Hippocampal formation (tissue), 2 donors: ENCODE measurements at places on chromosomes 12 and 14.

- no peak for DNase-seq
These were observed 5.6 kb downstream of the CNOT2 start for GRCh38 chr12:70248876-70249275.

GRCh38 chr12:13176256-13176655 lies 20.3 kb upstream of the EMP1 start:
- DNase-seq: no peak

GRCh38 chr12:111454716-111455447 lies 49.2 kb downstream of the SH2B3 start:
- DNase-seq: no peak

DNA sequence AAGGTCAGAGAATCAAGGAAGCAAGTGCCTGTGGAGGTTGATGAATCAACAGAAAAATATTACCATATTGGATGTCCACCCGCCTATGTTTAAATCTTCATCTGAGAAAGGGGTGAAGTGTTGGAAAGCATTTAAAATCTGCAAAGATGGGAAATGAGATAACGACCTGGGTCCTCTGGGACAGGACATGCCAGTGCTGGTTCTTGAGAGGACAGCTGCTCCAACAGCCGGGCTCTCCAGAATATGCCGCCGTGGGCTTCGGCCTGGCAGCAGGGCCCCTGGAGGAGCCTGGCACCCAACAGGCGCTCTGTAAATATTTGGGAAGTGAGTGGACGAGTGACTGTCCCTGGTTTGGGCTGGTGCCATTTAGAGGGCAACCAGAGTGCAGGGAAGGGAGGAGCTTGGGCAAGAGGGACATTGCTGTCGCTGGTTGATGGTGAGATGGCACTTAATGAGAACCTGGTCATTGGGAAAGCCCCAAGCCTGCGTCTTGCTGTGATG lies 129.9 kb downstream of the KCNA5 start:
- DNase-seq: no peak

GRCh38 chr14:67533754-67534085 lies 630 bp downstream of the PLEKHH1 start:
- DNase-seq: no peak

- DNase-seq: no peak
These were observed 979.0 kb downstream of the TMEM121 start for GRCh38 chr14:106505366-106505765.

- DNase-seq: no peak
These were observed 1264.0 kb downstream of the TMEM121 start for GRCh38 chr14:106790189-106791036.
